ENCODE measurements at places on chromosomes 7 and 10.

DNA sequence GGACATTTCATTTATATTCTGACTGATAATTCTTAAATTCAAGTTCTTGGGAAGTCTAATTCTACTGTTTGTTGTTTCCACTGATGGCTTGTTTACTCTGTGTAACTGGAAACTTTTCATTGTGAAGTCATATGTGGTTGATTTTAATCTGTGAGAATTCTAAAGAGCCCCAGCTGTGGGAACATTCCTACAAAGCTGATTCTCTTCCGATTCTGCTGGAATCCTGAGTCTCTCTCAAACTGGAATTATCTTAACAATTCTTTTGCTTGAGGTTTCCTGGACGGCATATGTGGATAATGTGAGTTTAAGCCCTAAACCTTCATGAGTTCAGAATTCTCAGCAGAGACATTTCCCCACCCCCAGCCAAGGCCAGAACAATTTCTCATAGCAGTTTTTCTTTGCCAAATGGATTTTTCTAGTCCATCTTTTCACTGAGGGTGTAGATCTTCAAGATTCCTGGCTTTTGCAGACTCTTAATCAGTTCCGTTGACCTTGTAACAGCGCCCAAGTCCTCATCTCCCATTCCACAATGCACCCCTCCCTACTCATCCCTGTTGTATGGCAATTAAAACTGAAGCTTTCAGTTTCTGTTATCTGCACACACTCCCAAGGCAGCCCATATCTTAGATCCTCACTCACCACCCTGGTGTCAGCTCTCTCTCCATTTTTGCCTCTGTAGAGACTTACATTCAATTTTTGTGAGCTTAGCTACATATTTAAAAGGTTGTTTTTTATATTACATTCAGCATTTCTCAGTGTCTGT is 37.6 kb downstream of the GRM8 start:
- DNase-seq = no peak

- no peak for DNase-seq
Measured at GRCh38 chr7:73834626-73835191, 3.9 kb downstream of the CLDN4 start.

DNA sequence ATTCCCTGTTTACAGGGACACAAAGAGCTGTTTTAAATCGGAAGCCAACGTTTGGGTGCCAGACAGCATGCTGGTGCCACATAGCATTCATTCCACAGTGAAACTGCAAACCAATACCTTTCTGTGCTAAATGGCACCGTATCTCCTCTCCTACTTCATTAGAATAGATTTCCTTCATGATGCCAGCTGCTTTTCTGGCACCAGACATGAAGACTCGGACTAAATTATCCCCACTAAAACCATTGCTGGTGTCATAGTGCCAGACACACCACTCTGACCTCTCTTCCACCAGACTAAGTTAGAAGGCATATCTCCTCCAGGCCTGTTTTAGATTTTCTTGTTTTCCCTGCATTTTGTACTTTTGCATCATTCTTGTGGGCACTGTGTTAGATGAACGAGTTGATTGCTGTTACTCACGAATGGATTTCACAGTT is 155.1 kb downstream of the ETV1 start:
- no peak for DNase-seq

DNA sequence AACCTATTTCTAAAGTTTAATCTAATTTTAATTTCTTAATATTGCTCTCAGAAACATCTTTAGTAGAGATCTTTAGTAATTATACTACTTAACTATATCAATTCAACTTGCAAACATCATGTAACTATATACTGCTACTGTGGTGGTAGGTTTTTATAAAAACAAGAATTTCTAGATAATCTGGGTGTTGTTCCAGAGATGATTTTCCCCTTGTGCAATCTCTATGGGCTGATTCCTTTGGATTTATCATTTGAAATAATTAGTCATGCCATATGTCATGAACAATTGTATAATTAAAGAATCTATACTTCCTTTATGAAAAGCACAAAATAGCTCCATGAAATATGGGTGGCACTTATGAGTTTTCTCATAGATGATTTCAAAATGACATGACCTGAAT is 23.9 kb upstream of the CDK13 start:
- DNase-seq = no peak

GRCh38 chr10:49288341-49289065 is 10.5 kb upstream of the C10orf71 start:
- no peak for DNase-seq
